ENCODE measurements at places on chromosomes 7 and 10. TPM values are rescaled to one million over a fixed set of nuclear protein-coding genes. Genes with fewer than 3 reads are reported as not detected.

Gene TLX1
- not detected for total RNA-seq

Gene GPR146
- total RNA-seq, result 19.9 TPM

Gene SRRM3
- total RNA-seq, result 4.0 TPM

Gene HYAL4
- not detected for total RNA-seq

Gene NEBL
- 700 TPM for total RNA-seq

Gene KEL
- 0.09 TPM for total RNA-seq

Gene PCGF5
- 74.8 TPM for total RNA-seq

Gene ATOH7
- not detected for total RNA-seq

Gene PRPS1L1
- not detected for total RNA-seq

Gene BTBD16
- 0.76 TPM for total RNA-seq

Gene CALY
- not detected for total RNA-seq

Gene FOXI2
- 0.07 TPM for total RNA-seq

Gene PARG
- 26.3 TPM for total RNA-seq

Gene OR6V1
- total RNA-seq, result not detected

Gene SMKR1
- total RNA-seq, result not detected

Gene PAX4
- total RNA-seq, result not detected

Gene ARHGEF35
- total RNA-seq, result not detected

Gene GBX1
- 0.93 TPM for total RNA-seq

Gene ZNF735
- total RNA-seq, result not detected

Gene TRIL
- total RNA-seq, result 2.0 TPM

Gene FANK1
- total RNA-seq, result 0.89 TPM

Gene PANK1
- total RNA-seq, result 16.1 TPM

Gene FEZF1
- not detected for total RNA-seq

Gene PLAU
- total RNA-seq, result 5.6 TPM

Gene MRPL32
- 52.6 TPM for total RNA-seq

Gene CALU
- 240 TPM for total RNA-seq

Gene PTPRZ1
- 0.28 TPM for total RNA-seq

Gene SPDYE1
- total RNA-seq, result 0.11 TPM

Gene NPTX2
- 0.66 TPM for total RNA-seq

Gene OR9A2
- total RNA-seq, result not detected

Gene HABP2
- total RNA-seq, result not detected

Gene SLIT1
- total RNA-seq, result 0.13 TPM

Gene SPDYE2
- not detected for total RNA-seq

Gene PON3
- total RNA-seq, result 0.62 TPM

Gene CISD1
- total RNA-seq, result 184 TPM
